ENCODE measurements at places on chromosomes 13 and 19. TPM values are rescaled to one million over a fixed set of nuclear protein-coding genes. Genes with fewer than 3 reads are reported as not detected.

DNA sequence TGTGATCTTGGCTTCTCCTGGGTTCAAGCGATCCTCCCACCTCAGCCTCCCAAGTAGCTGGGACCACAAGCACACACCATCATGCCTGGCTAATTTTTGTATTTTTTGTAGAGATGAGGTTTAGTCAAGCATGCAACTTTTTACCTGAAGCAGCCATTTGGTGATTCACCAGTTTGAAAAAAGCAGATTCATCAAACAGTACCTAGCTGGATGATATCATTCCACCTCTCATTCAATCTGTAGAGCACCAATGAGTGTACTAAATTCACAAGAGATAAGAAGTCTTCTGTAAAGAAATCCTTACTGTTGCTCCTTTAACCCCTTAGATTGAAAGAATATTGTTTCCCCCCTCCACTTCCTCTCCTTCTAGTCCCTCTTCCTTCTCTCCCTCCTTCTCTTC lies 261.1 kb upstream of the RFC3 start:
- H3K27ac ChIP-seq: no peak overlapping the region
- no peaks in the 10 kb centered on the region for H3K36me3 ChIP-seq
- H3K4me1 ChIP-seq: no peaks in the 10 kb centered on the region

FGF22 gene
- 0.42 TPM for total RNA-seq

DNA sequence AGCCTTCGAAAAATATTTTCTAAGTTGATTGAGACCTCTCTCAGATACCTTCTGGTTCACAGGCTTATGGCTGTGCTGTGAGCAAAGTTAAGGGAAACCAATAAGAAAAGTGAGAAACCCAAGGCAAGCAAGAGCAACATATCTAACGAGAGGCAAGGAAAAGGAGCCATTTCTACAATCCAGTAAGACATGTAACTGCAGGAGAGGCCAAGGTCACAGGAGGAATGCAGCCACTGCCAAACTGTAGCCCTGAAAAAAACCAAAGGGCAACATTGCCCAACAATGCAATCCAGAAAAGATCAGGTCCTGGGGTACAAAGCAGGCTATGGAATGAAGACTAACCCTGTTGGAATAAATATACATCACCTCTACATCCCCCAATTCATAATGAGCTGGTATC lies 21.3 kb downstream of the SCGB2B2 start:
- H3K27ac ChIP-seq: no peak overlapping the region
- no peak for DNase-seq
- H3K27me3 ChIP-seq: no peaks in the 10 kb centered on the region
- H3K4me3 ChIP-seq: no peak overlapping the region
- H3K36me3 ChIP-seq: no peaks in the 10 kb centered on the region

SLC10A2 gene
- total RNA-seq: not detected

SULT2B1 gene
- not detected for total RNA-seq

All from CD4-positive, alpha-beta T cell (primary cell).